LoVo (cell line): ENCODE measurements at places on chromosomes 5 and 9.

- no peak for DNase-seq
Measured at GRCh38 chr5:90632791-90633190, 74.2 kb downstream of the ADGRV1 start.

DNA sequence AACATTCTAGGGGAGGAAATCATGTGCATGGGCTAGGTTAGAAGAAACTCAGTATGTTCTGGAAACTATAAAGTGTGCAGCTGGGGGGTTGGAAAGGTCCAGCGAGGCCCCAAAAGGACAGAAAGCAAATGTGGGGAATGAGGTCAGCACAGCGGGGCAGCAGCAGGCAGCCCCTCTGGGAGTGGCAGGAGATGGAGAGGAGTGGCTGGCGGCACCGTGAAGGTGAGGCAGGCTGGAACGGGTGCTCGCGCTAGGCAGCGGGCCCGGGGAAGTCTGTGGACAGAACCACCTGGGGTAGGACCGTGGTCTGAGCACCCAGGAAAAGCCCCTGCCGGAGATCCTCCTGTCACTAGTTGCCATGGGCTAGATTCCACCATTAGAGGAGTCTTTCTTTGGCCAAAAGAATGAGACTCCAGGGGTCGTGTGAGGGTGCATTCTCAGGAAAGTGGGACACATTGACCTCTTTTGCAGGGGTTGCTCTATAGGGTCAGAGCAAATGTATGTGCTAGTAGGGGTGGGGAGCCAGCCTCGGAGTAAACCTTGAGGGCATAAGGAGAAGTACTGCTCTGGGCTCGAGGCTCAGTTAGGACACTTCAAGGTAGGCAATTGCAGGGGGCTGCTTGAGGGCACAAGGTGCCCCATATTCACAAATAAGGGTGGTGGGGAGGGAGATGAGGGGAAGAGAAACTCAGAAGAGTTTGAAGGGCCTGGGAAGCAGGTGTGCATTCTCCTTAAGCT, 61.2 kb downstream of the IL6ST start:
- no peak for DNase-seq

GRCh38 chr5:1174122-1174936, 27.1 kb upstream of the SLC6A19 start:
- DNase-seq, result peak; percentile 92

DNA sequence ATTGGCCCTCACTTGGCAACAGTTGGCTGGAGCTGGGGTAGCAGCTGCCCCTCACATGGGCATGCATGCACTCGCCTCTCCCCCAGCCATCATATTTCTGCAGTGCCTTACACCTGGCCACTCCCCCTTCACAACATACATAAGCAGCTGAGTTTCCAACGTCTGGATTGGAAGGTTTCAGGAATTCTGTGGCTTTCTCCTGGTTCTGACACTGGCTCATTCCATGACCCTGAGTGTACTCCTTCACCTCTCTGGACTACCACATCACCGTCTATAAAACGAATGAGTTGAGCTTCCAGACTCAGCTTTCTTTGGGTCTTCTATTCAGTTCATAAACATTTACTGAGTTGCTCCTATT, 84.3 kb downstream of the GALNT10 start:
- DNase-seq, result no peak

DNA sequence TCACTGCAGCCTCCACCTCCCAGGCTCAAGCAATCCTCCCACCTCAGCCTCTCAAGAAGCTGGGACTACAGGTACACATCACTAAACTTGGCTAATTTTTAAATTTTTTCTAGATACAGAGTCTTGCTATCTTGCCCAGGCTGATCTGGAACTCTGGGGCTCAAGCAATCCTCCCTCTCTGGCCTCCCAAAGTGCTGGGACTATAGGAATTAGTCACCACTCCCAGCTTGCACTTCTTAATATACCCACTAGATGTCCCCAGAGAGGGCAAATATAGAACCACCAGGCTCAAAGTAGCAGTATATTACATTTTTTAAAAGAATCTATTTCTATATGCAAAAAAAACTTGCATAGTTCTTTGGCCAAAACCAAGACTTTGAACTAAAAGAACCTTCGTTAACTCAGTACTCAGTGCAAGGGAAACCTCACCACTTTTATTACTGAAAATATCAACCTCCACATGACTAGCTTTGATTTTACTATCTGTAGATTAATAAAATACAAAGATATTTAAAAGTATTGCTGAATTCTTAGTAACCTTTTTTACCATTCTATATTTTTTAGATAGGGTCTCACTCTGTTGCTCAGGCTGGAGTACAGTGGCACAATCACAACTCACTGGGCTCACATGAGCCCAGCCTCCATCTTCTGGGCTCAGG, 25.8 kb upstream of the HSD17B3 start:
- DNase-seq, result peak; percentile 60

DNA sequence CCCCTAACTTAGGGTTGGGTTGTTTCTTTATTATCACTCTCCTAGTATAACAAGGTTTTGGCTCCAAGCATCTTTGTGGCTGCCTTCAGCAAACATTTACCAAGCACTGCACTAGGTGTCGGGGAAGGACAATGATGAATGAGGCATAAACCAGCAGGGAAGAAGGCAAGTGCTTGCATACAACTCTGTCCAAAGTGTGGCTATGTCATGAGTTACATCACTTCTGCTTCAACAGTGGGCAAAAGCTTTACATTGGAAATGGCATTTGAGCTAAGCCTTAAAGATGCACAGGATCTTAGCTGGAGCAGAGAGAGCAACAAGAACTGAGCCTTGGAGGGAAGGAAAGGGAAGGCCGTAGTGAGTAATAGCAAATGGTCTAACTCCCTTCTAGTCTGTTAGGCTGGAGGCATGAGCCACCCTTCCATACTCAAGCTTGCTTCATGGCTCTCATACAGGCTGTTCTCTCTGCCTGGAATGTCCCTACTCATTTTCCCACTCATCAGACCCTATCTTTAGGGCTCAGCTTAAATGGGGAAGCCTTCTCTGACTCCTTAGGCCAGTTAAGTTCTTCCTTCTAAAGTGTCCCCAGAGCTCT, 121.8 kb downstream of the SEMA6A start:
- DNase-seq, result no peak

- DNase-seq, result no peak
Measured at GRCh38 chr9:122080986-122081385, 12.1 kb downstream of the TTLL11 start.

- no peak for DNase-seq
Measured at GRCh38 chr5:89071941-89072331, 189.0 kb upstream of the MEF2C start.

DNA sequence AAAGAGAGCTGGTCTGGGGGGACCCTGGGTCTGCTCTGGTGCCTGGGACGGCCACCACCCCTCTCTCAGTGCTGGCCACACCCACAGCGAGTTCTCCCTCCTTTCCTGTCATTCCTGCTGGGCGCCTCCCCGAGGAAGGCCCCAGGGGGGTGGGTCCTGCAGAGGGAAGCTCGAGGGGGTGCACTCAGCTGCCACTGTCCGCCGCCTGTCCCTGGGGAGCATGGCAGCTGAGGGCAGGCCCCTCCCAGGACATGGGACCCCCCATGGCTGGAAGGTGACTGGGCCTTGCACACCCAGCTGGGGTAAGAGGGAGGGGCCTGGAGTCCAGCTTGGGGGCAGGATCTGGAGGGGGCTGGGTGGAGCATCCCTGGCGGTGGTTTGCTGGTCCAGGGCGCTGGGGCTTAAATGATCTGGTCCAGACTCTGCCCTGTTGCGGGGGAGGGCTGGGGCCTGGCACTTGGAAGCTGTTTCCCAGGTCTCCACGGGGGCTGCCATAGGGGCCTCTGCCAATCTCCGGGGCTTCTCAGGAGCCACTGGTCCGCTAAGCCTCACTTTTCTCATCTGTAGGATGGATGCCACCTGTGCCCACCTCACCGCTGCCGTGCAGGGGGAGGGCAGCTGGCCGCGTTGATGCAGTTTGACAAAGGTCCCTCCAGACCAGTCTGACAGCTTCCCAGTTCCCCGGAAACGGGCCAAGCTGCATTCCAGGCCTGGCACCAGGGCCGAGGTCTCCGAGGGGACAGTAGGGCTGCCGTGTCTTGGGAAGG, 6.0 kb upstream of the SLC2A6 start:
- no peak for DNase-seq

DNA sequence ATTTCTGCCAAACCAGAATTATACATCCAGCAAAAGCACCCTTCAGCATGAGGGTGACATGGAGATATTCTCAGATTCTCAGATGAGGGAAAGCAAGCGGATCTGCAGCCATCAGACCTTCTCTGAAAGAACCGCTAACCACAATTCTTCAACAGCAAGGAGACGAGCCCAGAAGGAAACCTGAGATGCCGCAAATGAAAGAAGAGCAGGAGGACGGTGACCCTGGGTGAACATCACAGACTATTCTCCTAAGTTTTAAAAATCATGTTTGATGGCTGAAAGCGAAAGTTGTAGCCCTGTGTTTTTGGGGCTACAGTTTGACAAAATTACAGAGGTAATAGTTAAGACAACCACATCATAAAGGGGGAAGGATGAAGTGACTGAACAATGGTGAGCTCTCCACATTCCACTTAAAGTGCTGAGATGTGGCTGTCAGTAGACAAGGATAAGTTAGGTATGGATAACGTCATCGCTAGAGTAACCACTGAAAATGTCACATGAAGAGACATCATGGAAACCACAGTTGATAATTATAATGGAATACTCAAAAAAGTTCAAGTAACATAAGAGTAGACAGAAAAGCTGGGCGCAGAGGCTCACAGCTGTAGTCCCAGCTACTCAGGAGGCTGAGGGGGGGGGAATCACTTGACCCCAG, 31.5 kb upstream of the NSMF start:
- no peak for DNase-seq

DNA sequence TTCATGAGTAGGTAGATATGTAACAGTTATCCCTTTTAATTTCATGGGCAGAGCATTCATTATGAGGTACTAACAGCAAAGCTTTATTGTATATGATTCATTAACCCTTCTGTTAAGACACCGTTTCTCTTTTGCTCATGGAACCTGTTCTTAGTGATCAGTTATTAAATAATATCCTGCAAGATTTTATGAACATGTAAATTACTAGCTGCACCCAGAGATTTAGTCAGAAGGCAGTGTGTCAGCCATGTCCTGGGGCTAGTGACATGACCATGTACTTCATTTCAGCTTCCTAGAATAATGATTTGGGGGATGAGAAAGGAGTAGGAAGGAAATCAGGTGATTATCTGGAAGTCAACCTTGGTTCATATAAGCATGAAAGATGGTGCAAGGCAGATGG, 7.0 kb downstream of the MAST4 start:
- no peak for DNase-seq

DNA sequence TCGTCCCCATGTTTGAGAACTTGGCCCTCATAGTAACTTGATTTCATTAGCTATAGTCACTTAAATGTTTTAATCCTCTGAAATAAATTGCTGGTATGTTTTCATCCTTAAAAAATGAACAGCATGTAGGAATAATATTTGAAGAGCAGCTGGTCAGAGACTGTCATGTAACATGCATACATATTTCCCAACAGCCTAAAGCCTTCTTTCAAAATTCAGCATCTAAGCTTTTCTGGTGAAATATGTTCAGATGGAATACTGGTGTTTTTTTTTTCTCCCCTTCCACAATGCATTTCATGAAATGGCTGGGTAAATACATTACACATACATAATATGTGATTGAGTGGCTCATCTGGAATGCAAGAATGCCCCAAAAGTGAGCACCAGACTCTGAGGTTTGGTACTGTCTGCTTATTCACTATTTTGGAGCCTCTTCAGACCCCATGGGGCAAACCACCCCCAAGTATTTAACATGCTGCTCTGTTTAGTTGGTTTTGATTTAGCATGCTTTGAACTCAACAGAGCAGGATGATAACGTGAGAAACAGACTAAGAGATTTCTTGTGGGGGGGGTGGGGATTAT, 94.0 kb downstream of the SMARCA2 start:
- DNase-seq, result no peak

- DNase-seq, result no peak
Measured at GRCh38 chr9:130868230-130868629, 28.4 kb downstream of the QRFP start.

DNA sequence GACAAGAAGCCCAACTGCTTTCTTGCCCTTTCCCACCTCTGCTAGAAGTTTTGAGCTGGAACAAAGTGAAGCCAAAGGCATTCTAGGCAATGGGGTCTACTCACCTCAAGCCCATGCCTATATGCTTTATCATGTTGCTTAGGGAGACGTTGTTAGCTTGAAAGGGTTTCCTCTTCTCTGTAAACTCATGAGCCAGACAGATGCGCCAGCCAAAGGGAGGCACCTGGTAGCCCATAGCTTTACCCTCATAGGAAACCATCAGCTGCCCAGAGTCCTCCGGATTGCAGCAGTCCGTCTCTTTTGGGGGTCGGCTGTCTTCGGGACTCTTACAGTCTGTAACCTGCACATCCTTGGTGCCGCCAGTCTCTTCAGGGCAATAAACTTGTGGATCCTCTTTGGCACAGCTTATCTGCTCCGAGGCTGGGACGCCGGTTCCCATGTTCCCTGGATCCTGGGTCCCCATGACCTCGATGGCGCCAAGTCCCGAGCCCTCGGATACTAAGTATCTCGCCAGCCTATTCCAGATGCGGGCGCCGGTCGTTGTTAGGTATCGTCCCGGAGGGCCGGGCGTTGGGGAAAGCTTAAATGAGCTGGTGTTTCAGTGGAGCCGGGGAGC, 678 bp downstream of the GBA2 start:
- DNase-seq, result no peak

DNA sequence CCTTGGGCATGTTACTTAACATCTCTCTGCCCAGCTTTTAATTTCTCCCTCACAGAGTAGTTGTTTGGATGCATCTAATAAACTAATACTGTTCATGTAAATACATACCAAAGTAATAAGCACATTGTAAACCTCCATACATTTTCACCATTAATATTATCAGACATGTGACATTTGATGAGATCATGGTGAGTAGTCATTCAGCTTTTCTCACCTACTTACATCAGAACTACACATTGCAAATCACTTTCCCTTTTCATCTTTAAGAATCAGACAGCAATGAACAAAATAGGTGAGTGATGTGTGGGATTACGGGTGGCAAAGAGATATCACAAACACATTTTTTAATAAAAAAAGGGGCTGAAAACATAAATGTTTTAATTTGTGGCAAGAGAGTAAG, 89.3 kb downstream of the JAKMIP2 start:
- DNase-seq, result no peak

DNA sequence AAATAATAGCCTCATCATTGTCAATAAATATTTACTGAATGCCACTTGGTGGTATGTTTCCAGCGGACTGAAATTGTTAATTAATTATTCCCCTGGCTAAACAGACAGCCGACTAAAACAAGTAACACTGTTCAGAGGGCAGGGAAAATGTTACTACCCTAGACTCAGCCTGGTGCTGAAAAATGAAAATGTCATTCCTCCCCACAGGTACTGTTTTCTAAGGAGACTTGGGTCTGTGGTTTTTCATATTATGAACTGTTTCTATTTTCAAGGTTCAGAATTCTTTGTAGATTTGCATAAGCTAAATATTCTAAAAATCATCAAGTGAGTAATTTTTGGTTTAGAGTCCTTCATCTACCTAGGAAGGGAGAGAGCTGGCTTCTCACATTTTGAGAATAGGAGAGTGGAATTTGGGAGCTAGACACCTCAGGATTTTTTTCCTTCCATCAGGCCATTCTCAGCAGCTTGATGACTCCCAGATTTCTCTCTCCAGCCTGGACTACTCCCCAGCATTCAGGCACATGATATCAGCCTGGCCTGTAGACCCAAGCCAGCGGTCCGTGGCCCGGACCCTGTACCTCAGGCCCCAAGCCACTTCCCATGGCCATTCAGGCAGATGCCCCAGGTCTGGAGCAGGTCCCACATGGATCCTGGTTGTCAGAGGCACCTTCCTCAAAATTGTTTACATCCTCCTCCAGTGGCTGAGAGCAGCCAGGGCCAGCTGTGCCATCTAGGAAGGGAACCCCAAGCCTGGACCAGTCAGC, 24.4 kb downstream of the BHMT start:
- no peak for DNase-seq

- no peak for DNase-seq
Measured at GRCh38 chr9:70352356-70352755, 62.1 kb downstream of the KLF9 start.
